ENCODE measurements at places on chromosomes 1 and 21.

- no peak for DNase-seq
These were observed 239.5 kb downstream of the FAF1 start for GRCh38 chr1:50720457-50721053.

DNA sequence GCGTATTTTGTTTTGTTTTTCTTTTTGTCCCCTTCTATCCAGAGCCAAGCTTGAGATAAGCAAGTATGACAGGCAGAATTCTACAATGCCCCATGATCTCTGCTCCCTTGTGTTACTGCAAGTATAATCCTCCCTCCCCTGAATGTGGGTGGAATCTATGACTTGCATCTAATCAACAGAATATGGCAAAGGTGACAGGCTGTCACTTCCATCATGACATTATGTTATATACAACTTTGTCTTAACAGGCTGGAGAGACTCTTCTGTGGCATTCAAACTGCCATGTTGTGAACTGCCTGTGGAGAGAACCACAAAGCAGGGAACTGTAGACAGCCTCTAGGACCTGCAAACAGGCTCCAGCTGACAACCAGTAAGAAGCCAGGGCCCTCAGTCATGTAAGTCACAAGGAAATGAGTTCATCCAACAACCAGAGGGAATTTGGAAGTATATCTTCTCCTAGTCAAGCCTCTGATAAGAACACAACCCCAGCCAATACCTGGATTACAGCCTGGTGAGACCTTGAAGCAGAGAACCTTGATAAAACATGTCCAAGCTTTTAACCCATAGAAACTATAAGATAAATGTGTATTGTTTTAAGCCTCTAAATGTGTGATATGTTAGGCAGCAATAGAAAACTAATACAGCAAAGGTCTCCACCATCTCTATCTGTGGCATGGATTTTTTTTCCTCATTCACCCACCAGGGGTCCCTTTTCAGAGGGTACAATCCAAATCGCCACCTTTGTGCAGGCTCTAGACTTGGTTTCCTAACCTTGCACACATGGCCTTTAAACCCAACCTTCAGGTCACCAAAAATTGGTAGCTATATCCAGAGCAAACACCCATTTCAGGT lies 5.7 kb upstream of the C1orf162 start:
- no peak for DNase-seq

DNA sequence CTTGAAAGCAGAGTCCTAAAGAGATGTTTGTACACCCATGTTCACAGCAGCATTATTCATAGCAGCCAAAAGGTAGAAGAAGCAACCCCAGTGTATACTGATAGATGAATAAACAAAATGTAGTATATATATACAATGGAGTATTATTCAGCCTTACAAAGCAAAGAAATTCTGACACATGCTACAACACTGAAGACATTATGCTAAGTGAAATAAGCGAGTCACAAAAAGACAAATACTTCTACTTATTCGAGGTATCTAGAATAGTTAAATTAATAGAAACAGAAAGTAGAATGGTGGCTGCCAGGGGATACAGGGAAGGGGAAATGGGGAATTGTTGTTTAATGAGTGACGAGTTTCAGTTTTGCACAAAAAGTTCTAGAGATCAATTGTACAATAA lies 23.5 kb downstream of the COP1 start:
- DNase-seq, result no peak

DNA sequence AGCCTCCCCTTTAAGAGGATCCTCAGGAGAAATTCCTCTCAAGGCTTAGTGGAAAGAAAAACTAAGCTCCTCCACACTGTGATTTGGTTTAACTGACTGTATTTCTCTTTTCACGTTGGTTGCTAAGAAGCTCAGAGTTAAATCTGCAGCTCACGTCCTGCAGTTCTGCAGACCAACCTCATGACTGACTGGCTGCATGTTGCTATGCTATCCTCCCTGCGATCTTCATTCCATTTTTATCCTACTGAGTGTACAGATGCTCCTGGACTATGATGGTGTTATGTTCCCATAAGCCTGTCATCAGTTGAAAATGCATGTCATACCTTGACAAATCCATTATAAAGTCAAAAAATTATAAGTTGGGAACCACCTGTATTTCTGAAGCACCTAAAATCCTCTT lies 34.6 kb downstream of the FAM163A start:
- DNase-seq, result no peak

GRCh38 chr1:206835186-206835585 lies 30.2 kb upstream of the IL20 start:
- no peak for DNase-seq

DNA sequence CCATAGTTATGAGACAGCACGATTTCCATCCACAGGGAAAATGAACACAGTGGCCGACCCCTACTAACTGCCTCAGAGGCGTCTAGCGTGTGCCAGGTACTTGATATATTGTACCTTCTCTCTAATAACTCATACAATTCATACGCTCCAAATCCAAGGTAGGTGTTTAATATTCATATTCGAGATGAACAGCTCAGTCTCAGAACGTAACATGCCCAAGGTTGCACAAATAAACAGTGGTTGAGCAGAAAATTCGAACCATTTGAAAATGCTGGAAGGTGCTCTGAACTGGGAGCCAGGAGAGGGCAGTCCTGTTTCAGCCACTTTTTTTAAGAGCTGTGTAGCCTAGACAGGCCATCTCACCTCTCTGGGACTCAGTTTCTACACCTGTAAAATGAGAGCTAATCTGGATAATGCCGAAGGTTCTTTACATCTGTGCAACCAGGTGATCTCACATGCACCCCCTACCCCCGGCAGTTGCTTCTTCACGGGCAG lies 7.9 kb downstream of the SLC45A3 start:
- DNase-seq, result no peak

DNA sequence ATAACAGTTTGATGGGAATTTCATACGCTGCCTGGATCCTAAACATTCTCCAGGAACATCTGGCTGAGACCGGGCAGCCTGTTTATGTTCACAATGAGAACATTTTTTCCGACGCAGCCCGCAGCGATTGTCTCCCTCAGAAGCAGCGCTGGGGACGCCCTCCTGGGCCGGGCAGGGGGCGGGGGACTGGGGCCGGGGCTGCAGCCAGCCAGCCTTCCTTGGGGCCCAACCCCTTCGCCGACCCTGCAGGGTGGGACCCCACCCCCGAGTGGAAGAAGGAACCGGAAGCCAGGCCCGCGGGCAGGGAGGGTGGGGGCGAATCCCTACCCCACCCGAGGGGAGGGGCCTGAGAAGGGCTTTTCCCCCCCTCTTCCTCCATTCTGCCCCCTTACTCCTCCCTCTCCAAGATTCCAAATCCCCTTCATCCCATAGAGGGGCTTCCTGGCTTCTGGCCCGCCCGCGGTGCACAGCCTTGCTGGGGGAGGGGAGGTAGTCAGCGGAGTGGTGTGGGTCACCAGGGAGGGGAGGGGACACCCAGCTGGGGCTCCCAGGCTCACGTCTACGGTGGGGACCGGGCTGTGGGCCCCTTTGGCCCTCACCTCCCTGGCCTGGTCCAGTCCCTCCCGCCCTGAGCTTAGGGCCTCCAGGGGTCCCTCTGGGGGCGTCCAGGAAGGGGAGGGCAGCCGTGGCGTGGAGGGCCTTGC lies 60.6 kb downstream of the WNT9A start:
- no peak for DNase-seq

DNA sequence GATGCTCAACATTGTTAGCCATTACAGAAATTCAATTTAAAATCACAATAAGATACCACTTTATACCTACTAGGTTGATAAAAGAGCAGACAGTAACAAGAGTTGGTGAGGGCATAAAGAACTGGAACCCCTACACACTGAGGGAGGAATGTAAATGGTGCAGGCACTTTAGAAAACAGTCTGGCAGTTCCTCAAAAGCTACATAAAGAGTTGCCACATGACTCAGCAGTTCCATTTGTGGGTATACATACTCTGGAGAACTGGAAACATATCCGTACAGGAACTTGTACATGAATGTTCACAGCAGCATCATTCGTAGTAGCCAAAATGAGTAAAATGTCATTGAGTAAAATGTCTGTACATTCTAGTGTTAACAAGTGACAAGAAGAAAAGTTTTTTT lies 17.0 kb downstream of the NSL1 start:
- no peak for DNase-seq

- DNase-seq, result no peak
These were observed 179.6 kb upstream of the CAMK1G start for GRCh38 chr1:209403921-209404320.

DNA sequence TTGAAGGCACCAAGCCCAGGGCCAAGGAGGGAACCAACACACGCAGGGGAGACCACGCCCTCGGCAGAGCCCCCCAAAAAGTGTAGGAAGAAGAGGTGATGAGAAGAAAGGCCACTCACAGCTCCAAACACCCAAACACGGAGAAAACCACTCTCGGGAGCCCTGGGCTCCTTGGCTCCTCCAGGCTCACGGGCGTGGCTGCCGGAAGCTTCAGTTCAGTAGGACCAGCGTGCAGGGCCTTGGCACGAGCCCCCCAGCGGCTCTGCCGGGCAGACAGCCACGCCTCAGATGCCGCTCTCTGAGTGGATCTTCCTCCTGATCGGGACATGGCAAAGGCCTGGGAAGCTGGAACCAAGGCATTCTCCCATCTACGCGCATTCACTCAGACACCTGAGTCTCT lies 94.0 kb downstream of the NPHP4 start:
- no peak for DNase-seq

DNA sequence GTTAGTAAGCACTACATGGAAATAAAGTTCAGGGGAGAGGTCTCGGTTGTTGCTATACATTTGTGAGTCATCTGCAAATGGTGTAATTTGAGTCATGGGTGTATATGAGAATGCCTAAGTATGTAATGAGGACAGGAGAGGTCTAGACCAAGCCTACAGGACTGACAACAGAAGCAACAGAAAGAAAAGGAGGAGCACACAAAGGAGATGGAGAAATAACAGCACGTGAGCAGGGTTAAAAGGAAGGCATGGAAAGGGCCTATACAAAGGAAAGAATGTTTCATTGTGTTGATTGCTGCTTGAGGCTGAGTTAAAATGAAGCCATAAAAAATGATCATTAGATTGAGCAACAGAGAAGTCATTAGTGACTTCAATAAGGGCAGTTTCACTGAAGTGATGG lies 28.0 kb upstream of the PRKAA2 start:
- DNase-seq, result no peak

DNA sequence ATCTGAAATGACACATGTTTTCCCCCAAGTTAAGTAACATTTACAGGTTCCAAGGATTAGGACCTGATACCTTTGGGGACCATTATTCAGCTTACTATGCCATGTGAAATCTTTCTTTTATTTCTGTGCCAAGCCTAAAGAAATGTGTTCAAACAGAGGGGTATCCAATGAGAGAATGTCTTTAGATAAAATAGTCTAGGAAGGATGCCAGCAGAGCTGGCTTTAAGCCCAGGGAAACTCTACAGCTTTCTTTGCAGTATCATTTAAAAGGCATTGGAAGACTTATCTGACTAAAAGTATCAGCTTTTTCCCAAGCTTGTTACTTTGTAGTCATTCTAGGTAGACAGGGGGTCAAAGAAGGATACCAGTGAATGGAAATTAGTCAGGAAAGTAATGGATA lies 860.4 kb downstream of the PLA2G4A start:
- DNase-seq, result no peak

GRCh38 chr1:27129225-27129624 lies 25.7 kb downstream of the SLC9A1 start:
- no peak for DNase-seq

DNA sequence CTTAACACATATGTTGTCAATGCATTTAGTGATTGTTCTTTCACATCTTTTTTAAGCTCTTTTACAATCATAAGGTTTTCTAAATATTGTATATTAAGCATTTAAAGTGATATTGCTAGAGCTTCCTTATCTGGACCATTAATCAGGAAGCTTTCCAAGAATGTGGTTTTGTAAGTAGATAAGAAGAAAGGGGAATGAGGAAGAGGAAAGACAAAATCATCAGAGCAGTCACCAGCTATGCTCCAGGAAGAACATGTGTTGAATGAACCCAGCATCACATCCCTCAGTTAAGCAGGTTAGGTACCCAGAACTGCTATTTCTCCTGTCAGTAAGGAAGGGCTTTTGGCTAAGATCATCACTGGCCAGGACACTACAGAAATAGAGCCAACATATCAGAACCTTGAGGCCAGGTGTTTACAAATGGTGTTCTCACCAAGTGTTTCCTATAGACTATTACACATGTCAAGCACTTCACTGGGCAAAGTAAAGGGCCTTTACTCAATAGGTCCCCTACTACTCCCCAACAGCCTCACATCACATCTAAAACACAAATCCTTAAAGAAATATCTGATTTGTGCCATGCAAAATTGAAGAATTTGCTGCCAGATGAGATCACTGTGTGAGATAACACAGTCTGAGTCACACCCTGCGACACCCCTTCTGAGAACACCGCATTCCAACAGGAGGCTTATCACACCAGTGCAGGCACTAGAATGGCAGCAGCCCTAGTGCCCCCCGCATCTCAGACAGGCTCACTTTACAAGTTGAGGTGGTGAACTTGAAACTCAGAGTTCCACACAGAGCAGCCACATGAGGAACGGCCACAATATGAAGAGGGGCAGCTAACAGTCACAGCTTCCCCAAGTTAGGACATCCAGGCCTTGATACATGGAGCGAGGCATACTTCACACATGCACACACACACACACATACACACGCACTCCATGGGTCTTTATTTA lies 1.8 kb upstream of the SPRR2A start:
- DNase-seq, result no peak

GRCh38 chr1:54998677-54999076 lies at the start of gene BSND:
TSS of gene BSND (plus strand) at chr1:54998933. CDS start at chr1:54999187, 254 bp downstream.
- DNase-seq, result no peak

- no peak for DNase-seq
These were observed 524.0 kb downstream of the LRRIQ3 start for GRCh38 chr1:73673971-73674370.

- no peak for DNase-seq
These were observed 349.7 kb downstream of the RWDD3 start for GRCh38 chr1:95583661-95584210.

DNA sequence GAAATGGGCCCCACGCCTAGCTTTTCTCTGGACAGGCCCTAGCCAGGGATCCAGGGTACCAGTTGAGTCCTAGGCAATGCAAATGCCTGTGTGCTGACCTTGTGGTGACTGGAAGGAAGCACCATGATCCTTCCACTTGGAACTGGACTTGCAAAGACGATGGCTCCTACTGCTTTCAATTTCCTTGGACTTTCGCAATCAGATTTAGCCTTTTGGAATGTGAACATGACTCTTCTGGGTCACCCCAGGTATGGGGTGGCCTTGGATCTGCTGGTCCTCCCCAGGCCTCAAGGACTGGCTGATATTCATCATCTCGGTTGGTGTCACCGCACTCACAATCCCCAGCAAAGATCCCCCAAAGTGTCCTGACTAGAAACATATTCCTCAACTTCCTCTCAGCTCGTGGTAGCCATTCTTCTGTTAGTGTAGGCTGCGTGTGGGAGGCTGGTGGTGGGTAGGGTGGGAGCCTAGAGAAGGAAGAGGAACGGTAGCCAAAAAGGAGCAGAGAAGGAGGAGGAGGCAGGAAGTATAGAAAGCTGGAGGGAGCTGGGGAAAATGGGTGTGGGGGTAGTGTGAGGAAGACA lies 130.5 kb downstream of the PPIAL4G start:
- no peak for DNase-seq

- no peak for DNase-seq
These were observed 124.8 kb downstream of the AK5 start for GRCh38 chr1:77406661-77407060.

Measured in stimulated activated CD8-positive, alpha-beta memory T cell treated with anti-CD3 and anti-CD28 coated beads, Interleukin-4, amount 100 ng/mL, for 1 hour (primary cell).